Brain (organoid and tissue), 16 donors: ENCODE measurements at places on chromosomes 7 and 10.
A peak's percentile ranks its signal among the peaks of the same experiment; 100 is the strongest.

GRCh38 chr10:26681076-26681475, 16.4 kb upstream of the PDSS1 start:
- DNase-seq = no peak

DNA sequence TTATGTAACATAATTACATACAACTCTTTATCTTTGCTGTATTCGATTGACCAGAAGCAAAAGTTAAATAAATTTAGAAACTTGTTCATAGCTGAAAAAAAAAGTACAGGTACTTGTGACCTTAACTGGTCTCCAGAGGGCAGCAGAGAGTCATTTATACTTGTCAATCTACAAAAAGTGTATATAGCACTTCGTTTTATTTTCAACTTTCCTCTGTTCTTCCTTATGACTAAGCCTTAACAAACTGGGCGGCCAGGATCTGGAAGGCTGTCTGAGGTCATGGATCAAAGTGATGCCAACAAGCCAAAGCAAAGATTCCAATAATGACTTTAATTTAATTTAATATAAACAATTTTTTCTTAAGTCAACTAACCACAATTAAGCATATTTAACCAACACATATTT, 29.8 kb downstream of the C10orf67 start:
- peak; percentile 91 for DNase-seq

- peak; percentile 88 for DNase-seq
Observed at GRCh38 chr10:58334817-58335305, at the start of gene UBE2D1. Gene UBE2D1, plus strand, starts transcription at chr10:58335006. Its CDS starts 196 bp downstream, at chr10:58335202.

DNA sequence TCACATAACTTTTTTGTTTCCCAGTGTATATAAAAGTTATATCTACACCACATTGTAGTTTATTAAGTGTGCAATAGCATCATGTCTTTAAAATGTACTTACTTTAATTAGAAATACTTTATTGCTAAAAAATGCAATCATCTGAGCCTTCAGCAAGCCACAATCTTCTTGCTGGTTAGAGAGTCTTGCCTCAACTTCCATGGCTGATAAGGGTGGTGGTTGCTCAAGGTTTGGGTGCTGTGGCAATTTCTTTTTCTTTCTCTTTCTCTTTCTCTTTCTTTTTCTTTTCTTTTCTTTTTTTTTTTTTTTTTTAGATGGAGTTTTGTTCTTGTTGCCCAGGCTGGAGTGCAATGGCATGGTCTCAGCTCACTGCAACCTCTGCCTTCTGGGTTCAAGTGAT, 360.0 kb downstream of the MAGI2 start:
- no peak for DNase-seq

DNA sequence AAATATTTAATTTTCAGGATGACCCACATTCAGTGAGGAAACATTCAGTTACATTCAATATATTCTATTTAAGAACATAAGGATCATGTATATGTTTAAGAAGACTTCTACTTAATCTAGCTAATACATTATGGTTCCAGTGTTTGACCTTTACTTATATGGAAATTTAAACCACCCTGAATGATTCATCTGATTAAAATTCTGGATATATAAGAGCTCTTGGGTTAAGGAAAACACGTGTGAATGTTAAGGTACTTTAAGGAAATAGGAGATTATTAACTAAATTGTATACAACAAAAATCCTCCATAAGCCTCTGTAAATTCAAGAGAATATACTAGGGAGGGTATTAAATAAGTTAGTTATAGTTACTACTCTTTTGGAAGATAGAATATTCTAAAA, 40.9 kb downstream of the HDAC9 start:
- DNase-seq = no peak

- DNase-seq = no peak
Observed at GRCh38 chr7:39304668-39305405, 261.4 kb upstream of the YAE1 start.

DNA sequence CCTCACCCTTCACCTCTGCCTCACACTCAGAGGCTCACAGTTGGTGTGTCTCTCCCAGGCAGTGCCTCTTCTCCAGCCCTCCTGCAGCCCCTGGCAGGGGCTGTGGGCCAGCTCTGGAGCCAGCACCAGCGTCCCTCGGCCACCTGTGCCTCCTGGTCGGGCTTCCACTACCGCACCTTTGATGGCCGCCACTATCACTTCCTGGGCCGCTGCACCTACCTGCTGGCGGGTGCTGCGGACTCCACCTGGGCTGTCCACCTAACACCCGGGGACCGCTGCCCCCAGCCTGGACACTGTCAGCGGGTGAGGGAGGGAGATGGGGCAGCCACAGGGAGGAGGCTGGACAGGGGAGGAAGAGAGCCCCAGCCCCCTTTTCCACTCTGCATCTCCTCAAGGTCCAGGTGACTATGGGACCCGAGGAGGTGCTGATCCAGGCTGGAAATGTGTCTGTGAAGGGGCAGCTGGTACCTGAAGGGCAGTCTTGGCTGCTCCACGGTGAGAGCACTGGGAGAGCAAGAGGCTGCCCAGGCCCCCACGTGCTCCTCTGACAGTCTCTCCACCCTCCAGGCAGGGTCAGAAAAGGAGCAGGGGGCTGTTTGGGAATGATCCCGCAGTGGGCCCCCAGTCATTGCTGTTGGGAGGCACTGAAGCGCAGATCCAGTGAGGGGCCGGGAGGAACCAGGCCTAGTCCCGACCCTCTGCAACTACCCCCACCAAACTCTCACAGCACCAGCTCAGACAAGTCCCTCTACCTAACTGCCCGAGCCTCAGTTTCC, 4.4 kb upstream of the ZNF467 start:
- no peak for DNase-seq

DNA sequence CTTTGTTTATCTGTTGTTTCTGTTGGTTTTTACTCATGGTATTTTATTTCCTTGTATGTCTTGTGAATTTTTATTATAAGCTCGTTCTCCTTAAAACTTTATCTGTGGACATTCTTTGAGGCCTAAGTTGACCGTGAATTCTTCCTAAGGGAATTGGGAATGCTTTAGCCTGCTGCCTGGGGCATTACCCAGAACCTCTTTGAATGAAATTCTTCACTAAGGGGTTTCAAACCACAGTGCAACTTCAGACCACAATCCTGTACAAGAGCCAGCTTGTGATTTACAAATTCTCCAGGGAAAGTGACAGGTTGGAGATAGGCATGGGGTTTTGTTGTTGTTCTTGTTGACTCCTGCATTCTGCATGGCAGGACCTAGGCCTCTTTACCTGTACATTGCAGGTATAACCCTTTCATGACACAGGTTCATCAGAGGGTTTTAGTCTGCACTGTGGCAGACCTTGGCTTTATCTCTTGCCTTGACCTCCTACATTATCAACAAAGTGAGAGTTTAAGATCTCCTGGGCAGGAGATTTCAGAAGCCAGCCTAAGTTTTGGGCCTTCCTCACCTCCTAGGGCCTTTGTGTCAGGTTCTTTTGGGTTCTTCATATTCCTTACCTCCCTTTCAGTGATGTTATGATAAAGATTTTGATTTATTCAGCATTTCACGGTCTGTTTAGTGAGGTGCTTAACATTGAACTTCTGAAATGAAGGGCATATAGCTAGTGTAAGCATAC, 70.2 kb downstream of the ABCC2 start:
- no peak for DNase-seq

DNA sequence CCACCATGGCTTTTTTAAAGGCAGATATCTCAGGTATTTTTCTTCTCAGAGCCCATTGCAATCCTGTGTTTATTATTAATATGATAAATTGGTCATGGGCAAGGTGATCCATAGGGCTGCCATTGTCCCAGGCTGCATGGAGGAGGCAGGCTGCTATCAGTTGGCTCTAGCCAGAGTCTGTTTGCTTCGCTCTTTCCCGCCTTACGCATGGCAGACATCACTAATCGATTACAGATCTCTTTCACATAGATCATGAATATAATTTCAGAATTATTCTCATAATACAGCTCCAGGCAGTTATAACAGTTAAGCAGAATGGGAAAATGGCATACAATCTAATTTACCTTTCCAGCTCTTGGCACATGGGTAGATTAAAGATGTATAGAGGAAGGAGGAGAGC, 30.4 kb upstream of the HABP2 start:
- no peak for DNase-seq

- DNase-seq = no peak
Observed at GRCh38 chr10:9294865-9295264, 1240.4 kb downstream of the GATA3 start.

GRCh38 chr7:44291066-44291732, 34.2 kb downstream of the CAMK2B start:
- DNase-seq = no peak

- no peak for DNase-seq
Observed at GRCh38 chr7:24455813-24456525, 117.3 kb upstream of the PALS2 start.

GRCh38 chr7:116560021-116560970, 35.5 kb downstream of the CAV1 start:
- DNase-seq = peak; percentile 43

DNA sequence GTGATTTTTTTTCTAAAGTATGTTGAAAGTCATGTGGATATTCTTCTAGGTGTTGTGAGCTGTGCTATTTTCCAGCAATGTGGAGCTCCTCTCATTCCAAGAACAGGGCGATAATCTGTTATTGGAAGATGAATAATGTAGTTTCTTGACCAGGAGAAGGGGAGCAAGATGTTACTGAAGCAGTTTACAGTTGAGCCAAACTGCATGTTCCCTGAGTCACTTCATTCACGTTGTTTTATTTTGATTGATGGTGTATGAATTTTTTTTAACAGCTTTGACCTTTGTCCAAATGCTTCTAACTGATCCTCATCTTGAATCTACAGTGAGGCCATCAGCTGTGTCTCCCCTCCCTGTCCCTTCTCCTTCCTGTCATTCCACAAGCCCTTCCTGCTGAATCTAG, 277.1 kb upstream of the KLF6 start:
- DNase-seq = no peak
